ENCODE measurements at places on chromosomes 3 and 15.

- DNase-seq, result no peak
These were observed 62.9 kb downstream of the ADCY5 start for GRCh38 chr3:123385981-123386380.

DNA sequence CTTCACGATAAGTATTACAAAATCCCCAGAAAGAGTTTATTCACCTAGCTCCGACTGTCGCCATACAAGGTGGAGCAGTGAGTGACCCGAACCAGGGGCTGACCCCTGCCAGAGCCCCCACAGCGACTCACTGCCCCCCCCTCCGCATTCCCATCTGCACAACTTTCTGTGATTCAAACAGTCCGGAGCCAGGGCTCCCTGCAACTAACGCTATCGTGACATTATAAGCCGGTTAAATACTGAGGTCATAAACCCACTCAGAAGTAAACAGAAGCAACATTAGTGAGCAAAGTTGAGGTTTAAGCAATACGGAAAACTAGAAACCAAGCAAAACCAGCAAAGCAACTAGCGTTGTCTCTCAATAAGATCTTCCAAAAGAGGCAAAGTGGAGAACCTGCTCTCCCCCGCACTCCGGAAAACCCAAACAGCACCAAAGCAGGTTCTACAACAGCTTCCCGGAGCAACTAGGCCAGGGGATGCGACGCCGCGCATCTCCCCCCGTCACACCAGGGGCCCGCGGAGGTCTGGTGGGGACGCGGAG is 642 bp downstream of the SCAP start:
- no peak for DNase-seq

DNA sequence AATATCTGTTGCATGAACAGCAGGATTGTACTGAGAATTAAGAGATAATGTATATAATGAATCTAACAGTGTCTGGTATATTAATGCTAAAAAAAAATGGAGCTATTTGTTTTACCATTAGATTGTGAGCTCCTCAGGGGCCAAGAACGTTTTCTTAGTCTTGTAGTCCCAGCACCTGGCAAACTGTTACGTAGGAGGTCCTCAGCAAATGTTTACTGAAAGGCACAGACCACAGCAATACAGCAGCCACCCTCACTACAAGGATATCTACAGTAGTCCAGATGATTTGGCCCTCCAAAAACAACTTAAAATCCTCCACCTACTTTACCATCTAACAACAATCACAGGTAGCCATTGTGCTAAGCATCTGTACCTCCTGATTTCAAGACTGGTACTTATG is 59.7 kb downstream of the MSL2 start:
- DNase-seq, result no peak

DNA sequence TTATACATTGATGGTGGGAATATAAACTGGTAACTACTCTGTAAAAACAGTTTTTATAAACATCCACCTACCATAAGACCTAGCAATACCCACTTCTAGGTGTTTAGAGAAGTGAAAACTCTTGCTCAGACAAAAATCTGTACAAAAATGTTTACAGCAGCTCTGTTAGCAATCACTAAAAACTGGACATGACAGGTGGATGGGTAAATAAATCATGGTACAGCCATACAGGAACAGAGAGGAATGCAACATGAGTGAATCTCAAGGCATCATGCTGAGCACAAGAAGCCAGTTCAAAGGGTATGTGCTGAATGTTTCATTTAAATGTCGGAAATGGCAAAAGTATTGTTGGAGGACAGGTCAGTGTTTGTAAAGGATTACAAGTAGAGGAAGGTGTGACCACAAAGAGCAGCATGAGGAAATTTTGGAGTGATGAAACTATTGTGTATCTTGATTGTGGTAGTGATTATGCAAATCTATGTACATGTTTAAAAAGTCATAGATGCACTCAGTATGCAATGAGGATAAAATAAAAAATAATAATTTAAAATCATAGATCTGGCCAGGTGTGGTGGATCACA is 2.8 kb upstream of the RNU5A-1 start:
- DNase-seq, result no peak

- no peak for DNase-seq
These were observed 77.7 kb downstream of the SYNPR start for GRCh38 chr3:63355809-63356208.

GRCh38 chr15:39878406-39878785 is 41.7 kb downstream of the GPR176 start:
- DNase-seq, result no peak

DNA sequence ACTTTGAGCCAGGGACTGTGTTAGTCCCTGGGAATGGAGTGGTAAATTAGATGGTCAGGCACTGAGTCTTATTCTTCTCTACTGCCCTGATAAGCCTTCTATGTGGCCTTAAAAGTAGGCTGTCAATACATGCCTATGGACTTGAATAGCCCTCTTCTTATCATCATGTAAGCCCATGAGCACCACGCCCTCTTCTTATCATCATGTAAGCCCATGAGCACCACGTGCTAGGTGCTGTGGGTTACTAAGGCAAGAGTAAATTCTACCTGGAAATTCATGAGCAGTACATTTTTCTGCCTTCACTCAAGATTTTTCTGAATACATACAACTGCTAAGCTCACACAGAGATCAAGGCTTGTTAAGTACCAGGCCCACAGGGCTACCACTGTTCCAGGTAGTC is 68.5 kb downstream of the DHX30 start:
- no peak for DNase-seq

- DNase-seq, result no peak
These were observed 66.3 kb downstream of the ISG20 start for GRCh38 chr15:88704791-88705768.

DNA sequence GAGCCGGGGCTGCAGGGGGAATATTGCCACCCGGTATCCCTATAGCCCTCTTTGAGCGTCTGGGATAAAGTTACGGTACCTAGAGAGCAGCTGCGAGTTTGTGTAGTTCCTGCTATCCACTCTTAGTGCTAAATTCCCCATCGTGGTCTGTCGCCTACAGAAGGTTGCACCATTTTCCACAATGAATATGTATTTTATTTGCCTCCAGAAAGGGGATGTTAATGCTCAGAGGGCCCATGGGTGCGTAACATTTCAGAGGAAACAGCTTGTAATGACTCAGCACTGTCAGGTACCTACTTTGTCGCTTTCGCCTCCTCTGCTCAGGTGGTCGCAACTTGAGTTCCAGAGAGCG is 1.1 kb downstream of the SLCO3A1 start:
- peak; percentile 24 for DNase-seq

DNA sequence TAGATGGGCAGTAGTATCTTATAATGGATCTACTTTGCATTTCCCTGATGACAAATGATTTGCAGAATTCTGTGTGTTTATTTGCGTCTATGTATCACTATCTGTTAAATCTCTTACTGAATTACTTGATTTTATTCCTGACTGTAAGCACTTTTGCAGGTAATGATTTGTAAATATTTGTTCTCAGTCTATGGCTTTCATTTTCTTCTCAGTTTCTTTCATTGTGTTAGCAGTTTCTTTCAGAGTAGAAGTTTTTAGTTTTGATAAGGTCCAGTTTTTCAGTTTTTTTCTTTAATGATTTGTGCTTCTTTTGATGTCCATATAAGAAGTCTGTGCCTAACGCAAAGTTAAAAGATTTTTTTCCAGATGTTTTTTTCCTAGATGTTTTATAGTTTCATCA is 12.9 kb downstream of the SLC25A36 start:
- DNase-seq, result no peak

- no peak for DNase-seq
These were observed 82.1 kb downstream of the MYO1E start for GRCh38 chr15:59290295-59291212.

DNA sequence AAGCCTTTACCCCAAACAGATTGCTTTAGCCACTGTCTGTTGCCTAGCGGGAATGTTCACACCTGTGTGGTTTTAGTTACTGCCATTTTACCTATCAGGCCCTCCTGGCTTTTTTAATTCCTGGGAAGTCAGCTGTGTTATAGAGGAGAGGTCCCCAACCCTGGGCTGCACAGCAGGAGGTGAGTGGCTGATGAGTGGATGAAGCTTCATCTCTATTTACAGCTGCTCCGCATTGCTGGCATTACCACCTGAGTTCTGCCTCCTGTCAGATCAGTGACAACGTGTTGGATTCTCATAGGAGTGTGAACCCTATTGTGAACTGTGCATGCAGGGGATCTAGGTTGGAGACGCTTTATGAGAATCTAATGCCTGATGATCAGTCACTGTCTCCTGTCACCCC is 127.0 kb downstream of the MBNL1 start:
- DNase-seq, result no peak

DNA sequence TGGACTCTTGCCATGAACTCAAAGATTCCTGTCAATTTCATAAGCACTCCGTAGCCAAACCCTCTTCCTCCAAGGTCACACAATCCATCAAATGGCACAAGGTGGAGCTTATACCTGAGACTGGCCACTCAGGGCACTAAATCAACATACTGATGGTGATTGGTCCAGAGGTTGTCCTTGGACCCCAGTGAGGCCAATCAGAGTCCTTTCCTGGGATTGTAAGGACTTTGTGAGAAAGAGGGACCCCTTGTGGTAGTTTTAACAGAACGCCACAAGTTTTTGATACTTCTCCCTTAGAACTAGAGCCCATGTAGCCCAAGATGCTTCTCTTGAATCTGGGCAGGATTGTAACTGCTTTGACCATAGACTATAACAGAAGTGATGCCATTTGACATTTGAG is 44.4 kb upstream of the LARS2 start:
- no peak for DNase-seq

DNA sequence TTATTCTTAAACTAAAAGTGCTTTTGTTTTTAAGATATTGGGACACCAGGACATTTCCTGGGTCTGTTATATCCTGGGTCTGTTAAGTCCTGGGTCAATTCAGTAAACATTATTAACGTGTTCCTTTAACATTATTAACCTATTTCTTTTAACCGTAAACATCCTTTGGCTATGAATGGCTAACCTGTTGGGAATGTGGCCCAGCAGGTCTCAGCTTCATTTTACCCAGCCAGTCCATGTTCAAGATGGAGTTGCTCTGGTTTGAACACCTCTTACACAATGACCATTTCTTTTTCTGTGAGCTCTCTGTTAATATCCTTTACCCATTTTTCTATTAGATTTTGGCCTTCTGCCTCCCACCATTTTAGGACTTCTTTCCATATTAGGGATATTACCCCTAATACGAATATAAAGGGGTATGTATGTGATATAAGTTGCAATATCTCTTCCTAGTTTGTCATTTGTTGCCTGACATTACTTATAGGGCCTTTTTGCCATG is 88.9 kb upstream of the NEDD4 start:
- DNase-seq, result no peak

GRCh38 chr3:14124223-14124614 is 451 bp downstream of the CHCHD4 start:
- DNase-seq, result peak; percentile 64

DNA sequence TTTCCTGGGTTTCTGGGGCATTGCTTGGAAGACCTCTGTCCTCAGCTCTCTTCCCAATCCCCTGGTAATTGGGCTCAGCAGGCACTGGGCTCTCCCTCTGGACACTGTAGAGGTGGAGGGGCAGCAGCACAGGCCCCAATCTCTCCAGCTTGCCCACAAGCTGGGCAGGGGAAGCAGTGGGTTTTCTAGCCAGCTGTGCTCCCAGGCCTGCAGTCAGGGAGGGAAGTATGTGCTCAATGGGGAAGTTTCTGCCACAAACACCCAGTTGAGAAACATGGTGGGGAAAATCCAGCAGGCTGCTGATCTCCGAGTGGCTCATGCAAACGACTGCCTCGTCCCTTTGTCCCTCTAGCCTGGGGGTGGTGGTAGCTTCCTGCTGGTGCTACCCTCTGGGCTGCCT is 12.8 kb upstream of the RFT1 start:
- peak; percentile 44 for DNase-seq

DNA sequence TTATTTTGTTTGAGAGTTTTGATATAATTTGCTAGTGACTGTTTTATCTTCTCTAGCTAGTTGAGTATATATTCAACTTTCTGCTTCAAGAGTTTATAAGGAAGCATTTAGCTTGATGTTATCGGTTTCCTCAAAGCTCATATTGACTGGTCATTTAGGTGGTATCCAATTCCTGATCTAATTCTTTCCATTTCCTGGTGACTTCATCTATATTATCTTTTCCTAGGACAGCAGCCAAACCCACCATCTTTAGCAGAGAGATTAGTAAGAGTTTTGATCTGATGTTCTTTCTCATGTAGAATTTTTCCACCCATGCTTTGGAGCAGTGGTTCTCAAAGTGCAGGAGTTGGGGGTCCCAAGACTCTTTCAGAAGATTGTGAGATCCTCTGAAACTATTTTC is 148.6 kb upstream of the STT3B start:
- DNase-seq, result no peak

DNA sequence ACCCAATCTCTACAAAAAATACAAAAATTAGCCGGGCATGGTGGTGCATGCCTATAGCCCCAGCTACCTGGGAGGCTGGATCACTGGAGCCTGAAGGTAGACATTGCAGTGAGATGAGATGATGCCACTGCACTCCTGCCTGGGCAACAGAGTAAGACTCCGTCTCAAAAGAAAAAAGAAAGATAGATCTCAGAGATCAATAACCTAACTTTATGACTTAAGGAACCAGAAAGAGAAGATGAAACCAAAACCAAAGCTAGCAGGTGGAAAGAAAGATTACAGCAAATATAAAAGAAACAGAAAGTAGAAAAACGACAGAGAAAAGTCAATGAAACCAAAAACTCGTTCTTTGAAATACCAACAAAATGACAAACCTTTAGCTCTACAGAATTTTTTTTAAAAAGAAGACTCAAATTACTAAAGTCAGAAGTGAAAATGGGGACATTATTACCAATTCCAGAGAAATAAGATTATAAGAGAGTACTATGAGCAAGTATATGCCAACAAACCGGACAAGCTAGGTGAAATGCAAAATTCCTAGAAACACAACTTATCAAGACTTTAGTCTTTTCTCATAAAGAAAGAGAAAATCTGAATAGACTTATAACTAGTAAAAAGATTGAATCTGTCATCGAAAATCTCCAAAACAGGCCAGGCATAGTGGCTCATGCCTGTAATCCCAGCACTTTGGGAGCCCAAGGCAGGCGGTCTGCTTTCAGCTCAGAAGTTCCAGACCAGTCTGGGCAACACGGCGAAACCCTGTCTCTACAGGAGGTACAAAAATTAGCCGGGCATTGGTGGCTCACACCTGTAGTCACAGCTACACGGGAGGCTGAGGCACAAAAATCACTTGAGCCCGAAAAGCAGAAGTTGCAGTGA is 35.0 kb downstream of the ACAP2 start:
- DNase-seq, result no peak

- DNase-seq, result no peak
These were observed 445.5 kb downstream of the NLGN1 start for GRCh38 chr3:173843060-173843459.

GRCh38 chr15:51117270-51117669 is 22.6 kb upstream of the TNFAIP8L3 start:
- DNase-seq, result no peak

DNA sequence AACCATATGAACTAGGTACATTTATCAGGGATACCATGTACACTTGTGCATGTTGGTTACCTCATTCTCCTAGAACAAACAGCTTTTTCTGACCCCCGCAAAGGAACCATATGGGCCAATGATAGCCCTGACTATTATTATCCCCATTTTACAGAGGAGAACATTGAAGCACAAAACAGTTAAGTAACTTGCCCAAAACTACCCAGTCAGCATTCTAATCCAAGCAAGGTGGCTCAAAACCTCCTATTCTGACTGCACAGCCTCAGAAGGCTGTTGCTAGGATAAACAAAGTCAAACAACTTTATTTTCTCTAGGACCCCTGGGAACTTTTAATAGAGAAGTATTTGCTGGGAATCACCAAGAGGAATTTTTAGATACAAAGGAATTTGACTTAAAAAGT is 36.7 kb downstream of the CFAP44 start:
- DNase-seq, result no peak

Data from GDM1 (cell line).